ENCODE measurements at places on chromosomes 11 and 22.

DNA sequence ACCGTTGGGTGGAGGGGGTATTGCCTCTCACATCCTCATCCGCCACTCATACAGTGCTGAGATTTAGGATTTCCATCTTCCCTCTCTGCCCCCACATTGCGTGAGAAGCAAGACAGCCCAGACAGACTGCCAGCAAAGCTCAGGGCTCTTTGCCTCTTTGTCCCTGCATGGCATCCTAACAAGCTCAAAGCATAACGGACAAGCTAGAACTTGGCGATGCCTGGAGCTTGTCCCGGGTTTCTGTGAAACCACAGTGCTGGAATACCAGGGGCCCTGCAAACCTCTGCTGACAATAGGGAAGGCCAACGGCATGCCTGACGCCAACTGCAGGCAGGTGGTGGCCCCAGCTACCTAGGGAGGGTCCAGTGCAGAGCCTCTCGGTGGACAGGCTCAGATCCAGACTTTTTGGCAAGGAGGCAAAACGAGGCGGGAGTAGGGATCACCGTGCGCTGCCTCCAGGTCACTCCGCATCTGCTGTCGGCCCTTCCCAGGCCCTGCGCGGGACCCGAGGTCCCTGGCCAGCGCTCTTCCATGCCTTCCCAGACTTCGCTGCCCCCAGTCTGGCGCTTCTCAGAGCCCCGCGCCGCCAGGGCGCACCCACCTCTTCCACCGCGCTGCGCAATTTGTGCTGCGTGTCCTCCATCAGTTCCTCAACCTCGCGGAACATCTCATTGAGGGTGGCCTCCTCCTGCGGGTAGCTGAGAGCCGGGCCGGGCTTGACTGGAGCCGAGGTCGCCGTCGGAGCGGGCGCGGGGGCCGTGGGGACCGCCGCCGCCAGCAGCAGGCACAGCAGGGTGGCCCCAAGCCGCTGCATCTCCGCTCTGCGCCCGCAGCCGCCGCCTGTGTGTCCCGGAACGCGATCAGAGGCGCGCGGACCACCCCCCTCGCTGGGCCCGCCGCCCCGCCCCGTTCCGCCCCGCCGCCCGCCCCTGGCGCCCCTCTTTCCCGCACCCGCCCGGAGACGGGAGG is at the start of gene DKK3:
Gene DKK3 (minus strand): TSS at position 858 of the 969 bp plus-strand sequence. CDS start 44 bp downstream, at position 814.
- DNase-seq, result no peak

DNA sequence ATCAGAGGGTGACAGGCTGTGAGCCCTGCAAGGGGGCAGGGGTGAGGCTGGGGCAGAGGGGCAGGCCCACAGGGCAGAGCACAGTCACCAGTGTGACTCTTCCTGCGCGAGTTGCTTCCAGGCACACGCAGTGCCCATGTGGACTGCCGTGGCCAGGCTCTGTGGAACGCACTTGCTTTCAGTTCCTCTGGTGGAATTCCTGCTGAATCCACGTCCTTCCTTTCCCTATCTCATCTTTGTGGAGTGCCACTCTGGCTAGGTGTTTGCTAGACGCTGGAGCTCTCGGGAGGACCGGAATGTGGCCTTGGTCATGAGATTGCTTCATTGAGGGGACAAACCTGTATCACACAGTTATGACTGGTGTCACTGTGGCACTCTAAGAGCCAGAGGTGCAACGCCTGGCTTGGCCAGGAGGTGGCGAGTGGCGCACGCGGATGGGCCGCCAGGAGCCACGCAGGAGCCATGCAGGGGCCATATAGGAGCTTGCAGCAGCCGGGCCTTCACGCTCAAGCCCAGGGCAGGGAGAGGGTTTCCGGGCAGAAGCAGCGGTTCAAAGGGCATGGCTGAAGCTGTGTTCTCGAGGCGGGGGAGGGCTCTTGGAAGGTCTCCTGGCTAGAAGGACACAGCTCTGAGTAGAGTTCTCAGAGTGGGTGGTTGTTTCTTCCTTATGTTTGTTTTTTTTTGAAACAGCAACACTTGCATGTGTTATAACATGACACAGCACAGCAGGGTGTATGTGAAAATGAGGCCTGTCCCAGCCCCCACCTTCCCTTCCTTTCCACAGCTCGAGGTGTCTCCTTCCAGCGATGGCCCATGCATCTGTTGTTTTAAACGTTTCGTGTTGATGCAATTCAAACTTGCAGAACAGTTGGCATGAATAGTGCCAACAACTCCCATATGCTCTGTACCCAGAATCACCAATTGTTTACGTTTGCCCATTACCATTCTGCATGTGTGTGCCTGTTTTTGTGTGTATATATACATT is 36.2 kb downstream of the TBC1D22A start:
- DNase-seq, result peak; percentile 60

DNA sequence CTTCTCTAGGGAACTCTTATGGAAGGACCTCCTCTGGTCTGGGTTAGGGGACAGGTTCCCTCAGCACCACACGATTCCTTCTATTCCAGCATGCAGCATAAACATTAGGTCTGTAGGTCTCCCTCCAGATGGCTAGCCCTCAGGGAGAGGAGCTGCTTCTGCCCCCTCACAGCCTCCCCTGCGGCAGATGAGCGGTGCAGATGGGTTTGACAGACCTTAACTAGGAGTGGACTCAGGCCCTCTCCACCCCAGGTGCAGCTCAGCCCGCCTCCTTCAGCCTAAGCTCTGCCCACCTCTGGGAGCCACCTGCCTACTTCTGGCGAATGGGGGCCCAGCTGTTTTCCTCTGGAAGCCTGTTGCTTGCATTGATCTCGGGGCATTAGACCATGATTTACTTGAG is 55.7 kb upstream of the EIF3D start:
- no peak for DNase-seq

GRCh38 chr22:29312218-29313125 is 3.0 kb downstream of the RASL10A start:
- no peak for DNase-seq

- DNase-seq, result no peak
These were observed 28.9 kb downstream of the SLC22A12 start for GRCh38 chr11:64619811-64620380.

DNA sequence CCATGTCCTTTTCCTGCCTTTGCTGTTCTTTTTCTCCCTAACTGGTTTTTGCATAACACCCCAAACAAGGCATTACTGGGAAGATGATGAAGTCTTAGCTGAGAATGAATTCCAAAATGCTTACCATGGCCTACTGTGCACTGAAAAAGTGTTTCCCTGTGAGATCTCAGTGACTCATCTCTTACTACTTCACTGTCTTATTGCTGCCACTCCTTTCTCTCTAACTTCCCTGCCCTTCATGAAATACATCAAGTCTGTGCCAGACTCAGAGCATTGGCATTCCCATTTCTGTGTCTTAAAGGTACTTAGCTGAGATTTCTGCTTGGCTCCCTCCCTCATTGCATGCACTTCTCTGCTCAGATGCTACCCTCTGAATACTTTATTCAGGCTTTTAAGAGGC is 49.1 kb upstream of the MUC15 start:
- no peak for DNase-seq

DNA sequence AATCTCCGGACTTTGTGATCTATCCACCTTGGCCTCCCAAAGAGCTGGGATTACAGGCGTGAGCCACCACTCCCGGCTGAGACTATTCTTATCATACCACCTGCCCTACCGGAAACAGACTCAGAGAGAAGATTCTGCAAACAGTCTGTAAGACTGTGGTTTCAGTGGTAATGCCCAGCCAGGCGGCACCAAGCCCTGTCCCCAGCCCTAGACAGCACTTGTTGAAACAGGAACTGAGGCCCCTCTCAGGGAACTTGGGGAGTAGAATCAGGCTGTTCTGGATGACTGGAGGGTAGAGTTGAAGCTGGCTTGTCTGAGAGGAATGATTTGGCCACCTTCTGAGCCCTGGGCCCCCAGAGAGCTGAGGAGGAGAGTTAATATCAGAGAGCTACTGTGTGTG is 1.3 kb upstream of the INSC start:
- no peak for DNase-seq

GRCh38 chr22:44523981-44524759 is 26.1 kb upstream of the RTL6 start:
- no peak for DNase-seq

GRCh38 chr11:11421509-11421908 is 68.5 kb upstream of the CSNK2A3 start:
- no peak for DNase-seq

- DNase-seq, result no peak
These were observed 34.2 kb downstream of the LRRC10B start for GRCh38 chr11:61542705-61543104.

GRCh38 chr11:26780376-26781085 is 58.7 kb upstream of the SLC5A12 start:
- DNase-seq, result no peak

DNA sequence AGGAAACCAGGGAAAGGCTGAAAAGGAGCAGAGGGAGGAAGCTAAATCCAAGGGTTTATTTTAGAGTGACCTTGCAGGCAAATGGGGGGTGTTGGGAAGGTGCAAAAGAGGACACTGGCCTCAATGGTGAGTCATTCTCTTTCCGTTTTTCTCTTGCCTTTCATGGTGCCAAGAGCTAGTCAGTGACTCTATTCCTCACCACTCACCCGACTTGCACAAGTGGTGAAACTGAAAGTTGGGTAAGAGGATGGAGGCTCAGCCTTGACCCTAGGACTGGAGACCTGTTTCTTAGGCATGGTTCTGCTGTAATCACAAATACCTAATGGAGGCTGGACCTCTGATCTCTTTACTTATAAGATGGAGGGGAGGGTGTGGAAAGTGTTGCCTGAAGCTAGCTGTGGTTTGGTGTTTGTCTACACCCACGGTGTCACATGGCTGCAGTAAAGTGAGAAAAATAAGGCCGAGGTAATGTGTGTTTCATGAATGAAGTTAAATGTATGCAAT is 67.3 kb upstream of the CREB3L1 start:
- DNase-seq, result no peak

GRCh38 chr11:100760744-100761143 is 73.7 kb downstream of the ARHGAP42 start:
- no peak for DNase-seq

DNA sequence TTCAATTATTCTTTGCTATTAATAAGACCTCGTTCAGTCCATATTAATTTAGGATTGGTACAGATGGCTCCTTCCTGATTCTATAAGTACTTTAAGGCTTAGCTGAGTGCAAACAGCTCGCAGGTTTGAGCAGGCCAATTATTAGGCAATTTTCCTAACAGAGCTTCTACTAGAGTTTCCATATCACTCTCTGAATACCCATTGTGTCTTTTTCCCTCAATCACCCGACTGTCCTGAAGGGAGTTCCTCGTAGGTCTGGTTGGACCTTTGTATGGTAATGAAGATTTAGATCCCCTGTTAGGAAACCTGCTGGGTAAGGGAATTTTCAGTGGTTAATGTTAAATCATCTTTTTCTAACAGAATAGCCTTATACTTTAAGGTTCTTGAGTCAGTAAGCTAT is 61.1 kb downstream of the ARHGAP42 start:
- no peak for DNase-seq

GRCh38 chr11:3189196-3189843 is 24.2 kb upstream of the OSBPL5 start:
- no peak for DNase-seq

GRCh38 chr22:45207981-45208664 is 32.6 kb downstream of the KIAA0930 start:
- no peak for DNase-seq

DNA sequence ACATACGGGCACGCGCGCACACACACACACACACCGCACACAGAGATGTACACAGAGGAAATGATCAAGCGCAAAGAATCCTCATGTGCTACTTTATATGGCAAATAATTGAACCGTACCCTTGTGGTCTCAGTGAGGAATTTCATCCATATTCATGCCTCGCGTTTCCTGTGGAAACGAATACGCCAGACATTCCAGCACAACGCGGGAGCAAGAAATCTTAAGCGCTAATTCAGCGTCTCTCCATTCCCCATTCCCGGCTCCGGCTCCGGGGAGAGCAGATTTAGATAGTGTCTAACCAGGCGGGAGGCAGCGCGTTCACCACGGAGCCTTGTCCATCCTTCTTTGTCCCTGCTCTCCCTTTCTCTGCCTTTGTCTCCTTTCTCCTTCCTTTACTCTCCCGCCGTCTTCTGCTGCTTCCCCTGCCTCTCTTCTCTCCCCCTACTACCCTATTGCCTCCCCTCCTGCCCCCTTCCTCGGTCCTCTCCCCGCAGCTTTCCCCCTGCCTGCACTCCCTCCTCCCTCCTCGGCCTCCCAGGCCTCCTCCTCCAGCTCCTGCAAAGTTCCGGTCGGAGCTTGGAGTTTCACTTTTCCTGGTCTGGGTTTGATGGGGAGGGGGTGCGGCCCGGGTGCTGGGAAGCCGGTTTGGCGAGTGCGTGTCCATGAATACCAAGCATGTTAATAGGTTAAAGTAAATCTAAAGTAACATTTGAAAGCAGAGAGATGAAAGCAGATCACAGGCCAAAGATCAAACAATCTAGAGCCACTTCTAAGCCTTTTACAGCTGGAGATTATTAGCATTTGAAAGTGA is 579.3 kb downstream of the BUD13 start:
- DNase-seq, result no peak

- no peak for DNase-seq
These were observed 3.6 kb downstream of the LRFN4 start for GRCh38 chr11:66860449-66860831.

- DNase-seq, result no peak
These were observed 15.9 kb upstream of the GRAMD4 start for GRCh38 chr22:46604306-46604690.

GRCh38 chr11:66841861-66842260 is 1.4 kb upstream of the RCE1 start:
- no peak for DNase-seq

DNA sequence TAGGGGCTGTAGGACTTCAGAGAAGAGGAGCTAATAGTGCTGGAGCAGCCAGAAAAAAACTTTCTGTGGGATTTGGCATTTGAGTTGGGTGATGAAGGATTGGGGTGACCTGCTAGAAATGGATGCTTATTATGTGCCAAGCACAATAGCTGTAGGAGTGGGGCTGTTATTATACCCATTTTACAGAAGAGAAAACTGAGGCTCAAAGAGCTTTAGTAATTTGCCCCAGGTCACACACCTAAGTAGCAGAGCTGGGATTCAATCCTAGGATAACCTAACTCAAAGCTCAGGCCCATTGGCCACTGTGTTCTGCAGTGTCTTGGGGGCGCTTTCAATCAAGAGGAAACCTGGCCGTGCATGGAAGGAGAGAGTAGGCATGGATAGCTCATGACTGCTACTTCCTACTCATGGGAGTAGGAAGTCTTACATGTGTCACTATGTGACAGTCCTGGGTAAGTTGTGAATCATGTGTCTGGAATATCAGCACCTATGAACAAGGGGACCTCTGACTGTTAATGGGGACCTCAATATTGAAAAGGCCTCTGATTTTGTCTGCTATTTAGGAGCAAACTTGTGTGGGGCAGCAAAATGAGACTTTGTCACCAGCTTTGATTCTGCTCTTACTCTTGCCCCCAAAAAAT is 6.1 kb upstream of the ELF5 start:
- DNase-seq, result no peak

GRCh38 chr11:98003606-98004371 is 1017.0 kb upstream of the CNTN5 start:
- DNase-seq, result no peak

DNA sequence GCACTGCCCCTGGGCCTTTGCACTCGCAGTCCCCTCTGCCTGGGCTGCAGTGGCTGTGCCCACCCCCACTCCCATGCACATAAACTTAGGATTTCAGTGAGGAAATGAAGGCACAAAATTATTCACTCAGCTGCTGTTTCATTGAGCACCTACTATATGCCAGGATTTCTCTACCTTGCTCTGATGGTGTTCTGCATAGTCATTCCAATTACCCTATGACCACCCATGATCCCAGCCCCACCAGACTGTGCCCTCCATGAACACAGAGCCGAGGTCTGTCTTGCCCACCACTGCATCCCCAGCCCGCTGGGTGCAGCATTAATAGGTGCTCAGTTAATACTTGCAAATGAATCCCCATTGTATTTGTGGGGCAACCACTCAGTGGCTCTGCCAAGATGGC is 10.9 kb downstream of the CYTH4 start:
- no peak for DNase-seq
